SW480 (cell line): ENCODE measurements at places on chromosomes 13 and 19.

DNA sequence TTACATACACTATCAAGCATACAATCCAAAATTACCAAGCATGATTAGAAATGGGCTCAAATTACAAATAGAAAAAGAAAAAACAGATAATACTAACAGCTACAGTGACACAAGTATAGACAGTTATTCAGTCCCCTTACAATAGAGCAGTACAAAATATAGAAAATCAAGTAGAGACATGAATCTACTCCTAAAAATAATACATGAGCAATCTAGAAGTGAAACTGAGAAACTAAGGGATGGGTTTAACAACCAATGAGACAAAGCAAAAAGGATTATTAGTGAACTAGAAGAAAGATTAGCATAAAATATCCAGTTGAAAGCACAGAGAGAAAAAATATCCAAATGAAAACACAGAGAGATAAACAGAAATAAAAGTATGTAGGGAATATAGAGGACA, 426.7 kb downstream of the TBC1D4 start:
- no peak for DNase-seq

DNA sequence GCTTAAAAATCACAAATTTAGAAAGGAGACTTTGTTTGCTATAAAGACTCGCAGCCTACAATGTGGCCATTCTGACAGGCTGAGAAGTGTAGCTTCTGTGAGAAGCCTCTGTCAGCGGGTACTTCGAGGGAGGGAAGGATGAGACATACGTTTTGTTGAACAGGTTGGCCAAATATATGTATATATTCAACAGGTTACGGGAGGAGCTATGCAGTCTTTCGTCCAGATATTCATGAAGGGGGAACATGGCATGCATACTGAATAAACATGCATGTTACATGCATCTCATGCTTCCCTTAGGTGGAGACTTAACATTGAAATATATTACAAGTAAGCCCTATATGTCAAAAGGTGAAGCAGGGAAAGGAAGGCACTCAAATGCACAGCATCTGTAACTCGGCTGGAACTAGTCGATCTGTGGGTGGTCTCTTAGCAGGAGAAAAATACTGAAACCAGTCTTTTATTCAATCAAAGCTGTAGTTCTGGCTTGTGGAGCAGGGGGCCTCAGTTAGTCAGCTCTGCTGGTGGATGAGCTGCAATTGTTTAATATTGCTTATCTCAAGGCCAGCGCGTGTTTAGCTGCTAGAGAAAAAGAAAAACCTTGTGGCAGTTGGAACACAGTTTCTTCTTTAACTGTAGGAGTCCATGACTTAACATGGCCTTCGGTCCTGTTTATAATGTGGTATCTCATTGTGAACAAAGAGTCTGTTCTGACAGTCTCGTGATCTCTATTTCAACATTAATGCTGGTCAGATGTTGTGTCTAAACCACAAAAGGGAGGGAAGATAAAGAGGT, 94.3 kb downstream of the FAM216B start:
- no peak for DNase-seq

DNA sequence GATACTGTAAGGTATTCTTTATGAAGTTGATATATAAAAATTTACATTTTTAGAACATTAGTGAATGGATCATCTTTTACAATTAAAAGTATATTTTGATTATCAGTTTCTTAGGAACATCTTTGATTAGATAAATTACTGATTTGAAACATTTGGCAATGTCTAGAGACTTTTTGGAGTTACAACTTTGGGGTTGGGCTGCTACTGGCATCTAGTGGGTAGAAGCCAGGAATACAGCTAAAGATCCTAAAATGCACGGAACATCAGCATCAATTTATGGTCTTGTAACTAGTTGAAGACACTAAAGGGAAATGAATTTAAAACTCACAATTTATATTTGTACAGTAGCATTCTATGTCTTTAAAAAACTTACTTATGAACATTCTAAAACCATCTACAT, 19.9 kb downstream of the POMP start:
- DNase-seq = no peak

DNA sequence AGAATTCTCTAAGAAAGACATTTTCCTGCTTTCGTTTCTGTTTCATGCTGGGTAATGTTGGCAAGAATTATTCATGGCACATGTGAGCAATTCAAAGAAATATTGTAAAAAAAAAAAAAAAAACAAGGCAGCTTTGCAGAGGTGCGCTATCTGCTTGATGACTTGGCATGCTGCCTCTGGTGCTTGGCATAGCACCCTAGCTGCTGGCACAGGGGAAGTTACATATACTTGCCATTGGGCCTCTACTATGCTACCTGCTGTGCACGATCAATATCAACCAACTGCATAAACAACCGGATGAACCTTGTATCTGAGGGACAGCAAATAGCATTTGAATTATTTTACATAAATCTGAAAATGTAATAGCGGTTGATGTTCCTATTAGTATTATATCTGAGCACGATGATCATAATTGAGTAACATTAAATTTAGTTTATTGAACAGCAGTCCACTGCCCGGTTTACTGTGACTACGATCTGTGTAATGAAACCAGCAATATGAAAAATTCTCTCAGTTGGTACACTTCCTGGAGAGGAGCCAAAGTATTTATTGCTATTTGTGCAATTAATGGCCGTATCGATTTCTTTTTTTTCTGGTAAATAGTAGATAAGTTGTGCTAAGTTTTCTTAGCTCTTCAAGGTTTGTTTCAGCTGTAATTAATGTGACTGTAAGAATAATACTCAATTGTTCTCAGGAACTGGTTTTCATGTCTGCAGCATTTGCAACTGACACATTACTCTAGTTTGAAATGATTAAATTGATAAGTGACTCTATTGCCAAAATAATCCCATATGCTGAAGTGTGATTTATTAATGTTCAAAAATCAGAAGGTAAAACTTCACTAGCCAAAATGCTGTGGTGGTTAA, 717.3 kb downstream of the DACH1 start:
- no peak for DNase-seq

GRCh38 chr13:112671359-112671758, 18.5 kb upstream of the ATP11A start:
- DNase-seq = no peak

DNA sequence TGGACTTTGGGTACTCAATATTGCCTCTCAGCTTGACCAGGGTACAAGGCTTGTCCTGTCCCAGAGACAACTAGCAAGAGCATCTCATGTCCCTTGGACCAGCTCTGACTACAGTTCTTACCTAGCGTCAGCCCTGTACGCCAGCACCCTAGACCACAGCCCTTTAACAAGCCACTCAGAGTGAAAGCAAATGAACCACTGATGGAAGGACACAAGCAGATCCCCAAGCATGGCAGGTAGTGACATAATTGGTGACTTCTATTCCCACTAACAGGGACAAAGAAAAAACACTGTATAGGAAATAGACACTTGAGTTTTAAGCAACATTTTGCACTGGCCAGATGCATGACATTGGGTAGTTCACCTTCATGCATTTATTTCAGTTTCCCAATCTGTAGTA, 8.8 kb upstream of the LRCH1 start:
- DNase-seq = no peak

- no peak for DNase-seq
Measured at GRCh38 chr19:40241809-40242384, 15.4 kb upstream of the CCNP start.

- DNase-seq = no peak
Measured at GRCh38 chr13:63425131-63425530, 2009.5 kb upstream of the PCDH20 start.

DNA sequence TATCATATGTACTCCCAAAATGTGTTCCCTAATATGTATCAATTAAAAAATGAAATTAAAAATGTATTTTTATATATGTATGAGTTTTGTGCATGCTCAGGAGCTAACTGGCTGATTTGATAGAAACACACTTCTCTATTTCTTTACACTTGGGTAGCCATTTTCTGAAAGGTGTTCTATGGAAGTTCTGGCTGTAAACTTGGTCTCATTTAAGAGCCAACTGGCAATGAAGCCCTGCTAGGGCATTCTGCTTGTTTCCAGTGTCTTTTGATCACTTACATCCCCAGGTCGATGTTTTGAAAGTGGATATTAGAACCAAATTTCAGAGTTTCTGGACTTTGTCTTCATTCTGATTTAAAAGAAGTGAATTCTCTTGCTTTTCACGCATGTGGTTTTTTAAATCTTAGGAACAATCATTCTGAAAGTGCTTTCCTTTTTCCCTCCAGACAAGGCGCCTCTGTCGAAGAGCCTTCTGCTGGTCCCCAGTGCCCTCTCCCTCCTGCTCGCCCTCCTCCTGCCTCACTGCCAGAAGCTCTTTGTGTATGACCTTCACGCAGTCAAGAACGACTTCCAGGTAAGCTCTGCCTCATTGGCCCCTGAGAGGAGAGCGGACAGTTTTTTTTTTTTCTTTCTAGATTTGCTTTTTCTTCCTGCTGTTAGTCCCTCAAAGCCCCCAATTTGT, 20.1 kb downstream of the GPR18 start:
- no peak for DNase-seq

DNA sequence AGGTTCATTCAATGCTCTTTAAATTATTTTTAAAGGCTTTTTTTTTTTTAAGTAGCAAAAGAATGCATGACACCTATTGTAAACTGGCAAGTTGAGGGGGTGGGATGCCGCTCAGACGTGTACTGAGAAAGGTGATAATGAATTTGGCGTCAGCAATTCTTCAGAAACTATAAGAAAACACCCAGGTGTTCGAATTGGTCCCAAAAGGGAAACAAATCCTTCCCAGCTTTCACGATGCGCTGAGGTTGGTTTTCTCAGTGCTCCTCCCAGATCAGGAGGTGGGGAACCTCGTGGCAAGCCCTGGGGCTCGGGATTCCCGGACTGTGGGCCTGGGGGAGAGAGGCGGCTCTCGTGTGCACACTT, 543 bp upstream of the FAM124A start:
- DNase-seq = no peak

DNA sequence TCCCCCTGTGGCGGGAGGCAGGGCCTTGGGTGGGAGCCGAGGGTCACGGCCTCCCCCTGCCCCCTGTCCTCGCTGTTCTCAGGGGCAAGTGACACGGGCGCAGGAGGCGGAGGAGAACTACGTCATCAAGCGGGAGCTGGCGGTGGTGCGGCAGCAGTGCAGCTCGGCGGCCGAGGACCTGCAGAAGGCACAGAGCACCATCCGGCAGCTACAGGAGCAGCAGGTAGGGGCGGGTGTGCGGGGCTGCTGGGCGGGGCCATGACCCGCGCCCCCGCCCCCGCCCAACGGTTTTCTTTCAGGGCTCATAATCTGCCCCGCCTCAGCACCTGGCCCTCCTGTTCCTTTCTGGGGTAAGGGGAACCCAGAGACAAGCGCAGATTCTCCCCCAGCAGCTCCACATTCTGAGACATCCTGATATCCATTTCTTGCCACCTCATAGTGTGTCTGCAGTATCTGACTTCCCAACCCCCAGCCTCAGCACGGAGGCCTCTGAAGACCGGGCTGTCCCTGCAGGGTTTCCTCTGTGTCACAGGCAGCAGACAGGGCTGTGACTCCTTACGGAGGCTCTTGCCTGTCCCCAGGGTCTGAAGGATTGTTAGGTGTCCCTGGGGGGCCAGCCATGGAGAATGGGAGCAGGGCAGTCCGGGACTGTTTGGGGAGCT, 15.9 kb downstream of the PRR36 start:
- DNase-seq = no peak

- DNase-seq = no peak
Measured at GRCh38 chr13:64810750-64811149, 2419.4 kb downstream of the PCDH9 start.
